ENCODE measurements at places on chromosomes 1 and 21.
A peak's percentile ranks its signal among the peaks of the same experiment; 100 is the strongest.

- no peak for DNase-seq
These were observed 1.0 kb upstream of the DENND2D start for GRCh38 chr1:111201275-111202090.

DNA sequence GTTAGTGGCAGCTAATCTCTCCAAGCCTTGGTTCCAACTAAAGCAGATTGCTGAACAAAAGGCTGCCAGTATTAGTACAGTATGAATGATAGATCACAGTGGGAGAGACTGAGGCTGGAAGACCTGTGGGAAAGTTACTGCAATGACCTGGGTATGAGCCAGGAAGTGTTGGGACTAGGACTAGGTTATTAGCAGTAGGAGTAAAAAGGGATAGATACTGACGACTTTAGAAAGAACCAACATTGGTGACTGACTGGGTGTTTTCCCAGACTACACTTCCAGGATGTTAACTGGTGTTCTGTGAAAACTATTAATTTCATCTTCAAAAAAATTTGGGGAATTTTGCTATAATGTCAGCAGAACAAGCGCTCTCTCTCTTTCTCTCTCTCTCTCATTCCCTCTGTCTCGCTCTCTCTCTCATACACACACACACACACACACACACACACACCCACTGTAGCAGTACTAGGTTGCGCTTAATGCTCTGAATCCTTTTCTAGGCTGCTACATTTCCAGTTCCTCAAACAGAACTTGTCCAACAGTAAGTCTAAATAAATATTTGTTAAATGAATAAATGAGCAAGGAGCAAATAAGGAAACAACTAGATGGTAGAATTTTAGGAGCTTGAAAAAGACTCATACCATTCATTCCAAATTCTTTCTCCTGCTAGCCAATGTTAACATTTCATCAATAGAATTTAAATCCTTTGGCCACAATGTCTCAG, 47.6 kb upstream of the RGS8 start:
- DNase-seq = no peak

DNA sequence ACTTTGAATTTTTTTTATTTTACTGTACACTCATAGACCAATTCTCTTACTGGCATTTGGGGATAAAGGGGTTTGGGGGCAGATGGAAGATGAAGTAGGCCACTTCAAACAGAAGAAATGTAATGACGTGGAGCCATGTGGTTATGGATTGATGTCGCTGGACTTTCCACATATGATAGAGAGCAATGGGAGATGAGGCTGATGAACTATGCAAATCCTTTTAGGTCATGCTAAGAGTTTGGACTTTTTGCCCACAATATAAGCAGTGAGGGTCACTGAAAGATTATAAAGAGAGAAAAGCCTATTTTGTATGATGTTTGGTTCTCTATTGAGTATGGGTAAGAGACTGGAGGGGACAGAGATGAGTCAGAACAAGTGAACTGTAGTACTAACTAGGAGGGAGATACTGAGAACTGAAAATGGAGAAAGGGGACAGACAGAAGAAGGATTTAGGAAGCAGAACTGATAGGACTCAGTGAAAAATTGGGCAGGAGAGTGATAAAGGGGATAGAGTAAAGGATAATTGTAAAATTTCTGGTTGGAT, 9.2 kb downstream of the C1orf21 start:
- DNase-seq = no peak

DNA sequence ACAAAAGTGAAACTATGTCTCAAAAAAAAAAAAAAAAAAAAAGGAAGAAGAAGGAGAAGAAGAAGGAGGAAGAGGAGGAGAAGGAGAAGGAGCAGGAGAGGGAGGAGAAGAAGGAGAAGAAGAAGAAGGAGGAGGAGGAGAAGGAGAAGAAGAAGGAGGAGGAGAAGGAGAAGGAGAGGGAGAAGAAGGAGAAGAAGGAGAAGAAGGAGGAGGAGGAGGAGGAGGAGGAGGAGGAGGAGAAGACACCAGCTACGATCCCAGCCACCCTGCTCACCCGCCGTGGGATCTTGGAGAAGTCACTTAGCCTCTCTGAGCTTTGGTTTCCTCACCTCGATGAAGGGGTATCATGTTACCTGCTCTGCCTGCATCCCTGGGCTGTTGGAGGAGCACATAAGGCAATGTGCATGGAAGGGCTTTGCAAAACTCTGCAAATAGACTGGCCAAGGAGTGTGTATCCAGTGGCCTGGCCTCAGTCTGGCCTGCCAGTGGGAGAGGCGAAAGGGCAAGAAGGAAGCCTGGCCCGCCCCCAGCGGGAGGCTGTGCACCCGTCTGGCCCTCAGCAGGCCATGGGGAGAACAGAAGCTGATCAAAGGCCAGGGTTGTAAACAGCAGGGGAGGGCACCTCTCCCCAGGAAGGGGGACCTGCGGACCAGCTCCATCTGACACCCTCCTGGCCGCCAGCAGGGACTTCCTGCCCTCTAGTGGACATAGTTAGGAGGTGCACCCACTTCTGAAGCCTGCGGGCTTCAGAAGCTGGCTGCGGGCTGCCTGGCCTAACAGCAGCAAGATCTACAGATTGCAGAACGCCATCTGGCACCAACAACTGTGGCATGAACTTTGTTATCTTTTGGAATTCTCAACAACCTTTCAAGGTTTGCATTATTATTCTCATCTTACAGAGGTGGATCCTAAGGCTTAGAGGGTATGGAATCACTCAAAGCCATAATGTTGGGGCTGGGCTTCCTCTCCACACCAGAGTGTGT, 19.2 kb upstream of the CDK18 start:
- peak; percentile 32 for DNase-seq

- no peak for DNase-seq
These were observed 37.4 kb downstream of the ACOT11 start for GRCh38 chr1:54585181-54586066.

DNA sequence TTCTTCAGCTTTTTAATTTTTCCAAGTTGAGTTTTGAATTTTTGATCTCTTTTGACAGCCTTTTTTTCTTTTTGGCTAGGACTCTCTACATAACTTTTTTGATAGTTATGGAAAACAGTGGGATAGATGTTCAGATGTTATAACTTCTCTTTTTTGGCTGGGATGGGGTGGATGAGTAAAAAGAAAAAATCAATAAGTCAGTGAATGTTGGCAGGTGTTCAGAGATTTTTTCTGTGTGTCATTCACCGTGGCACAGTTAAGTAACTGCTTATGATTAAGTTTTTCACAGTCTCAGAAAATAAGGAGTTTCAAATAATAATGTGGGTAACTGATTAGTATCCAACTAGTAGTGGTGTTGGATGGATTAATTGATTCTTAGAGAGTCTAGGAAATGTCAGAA, 24.0 kb downstream of the HS2ST1 start:
- DNase-seq = no peak

GRCh38 chr1:46667782-46668760, at the start of gene ATPAF1:
Gene ATPAF1, minus strand, starts transcription at chr1:46668364. Its CDS starts 42 bp downstream, at chr1:46668322.
- DNase-seq = peak; percentile 26

DNA sequence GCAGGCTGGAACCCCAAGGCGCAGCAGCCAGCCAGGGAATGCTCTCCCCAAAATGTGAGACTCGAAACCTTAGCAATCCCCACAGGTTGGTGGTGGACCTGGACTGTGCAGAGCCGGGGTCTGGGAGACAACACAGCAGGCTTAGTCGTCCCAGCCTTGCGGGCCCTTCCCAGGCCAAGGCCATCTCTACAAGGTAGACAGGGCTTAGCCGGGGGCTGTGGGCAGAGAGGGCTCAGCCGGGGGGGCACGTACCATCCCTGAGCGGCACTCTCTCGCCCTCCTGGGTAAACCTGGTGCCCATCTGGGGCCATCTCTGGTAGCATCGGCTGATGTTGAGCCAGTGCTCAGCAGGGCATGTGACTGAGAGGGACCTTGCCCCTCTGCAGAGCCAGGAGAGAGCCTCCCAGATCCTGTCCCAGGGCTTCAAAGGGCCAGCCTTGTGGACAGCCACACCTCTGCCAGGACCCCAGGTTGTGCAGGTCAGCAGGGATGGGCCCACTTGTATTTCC, 2.2 kb upstream of the ACTRT2 start:
- no peak for DNase-seq

DNA sequence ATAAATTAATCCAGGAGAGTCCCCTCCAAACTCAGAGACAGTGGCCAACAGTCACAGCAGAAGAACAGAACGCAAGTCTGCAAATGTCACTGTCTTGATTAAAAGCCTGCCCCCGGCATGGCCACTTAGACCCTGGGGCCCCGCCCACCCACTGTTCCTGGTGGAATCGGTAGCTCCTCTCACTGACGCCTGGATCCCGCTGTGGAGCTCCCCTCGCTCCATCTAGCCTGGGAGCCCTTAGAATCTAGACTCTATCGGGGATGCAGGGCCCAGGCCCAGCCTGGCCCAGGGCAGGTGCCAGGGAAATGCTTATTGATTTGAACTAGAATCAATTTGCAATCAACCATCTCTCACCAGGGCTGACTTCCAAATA, 21.4 kb upstream of the PLEKHG5 start:
- DNase-seq = no peak

DNA sequence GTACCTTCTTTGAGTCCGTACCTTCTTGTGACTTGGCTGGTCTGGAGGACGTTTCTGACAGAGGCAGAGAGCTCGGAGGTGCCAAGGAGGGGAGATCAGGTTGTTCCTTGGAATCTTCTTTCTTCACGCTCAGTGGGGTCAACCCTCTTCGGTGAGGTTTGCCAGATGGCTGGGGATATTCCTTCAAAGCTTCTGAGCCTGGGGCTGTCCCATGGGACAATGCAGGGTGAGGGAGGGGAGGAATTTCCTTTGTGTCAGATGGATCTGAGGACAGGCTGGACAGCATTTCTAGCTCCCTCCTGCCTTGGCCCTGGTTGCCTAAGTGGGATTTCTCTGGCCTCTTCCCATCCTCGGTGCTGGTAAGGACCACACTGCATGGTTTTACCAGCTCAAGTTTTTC, 95.5 kb upstream of the EDN2 start:
- DNase-seq = no peak

GRCh38 chr1:47635111-47635510, 197.3 kb downstream of the FOXD2 start:
- no peak for DNase-seq

GRCh38 chr1:37821481-37821880, 13.5 kb upstream of the YRDC start:
- DNase-seq = no peak

GRCh38 chr1:55140546-55140983, 74.6 kb downstream of the USP24 start:
- DNase-seq = peak; percentile 79

DNA sequence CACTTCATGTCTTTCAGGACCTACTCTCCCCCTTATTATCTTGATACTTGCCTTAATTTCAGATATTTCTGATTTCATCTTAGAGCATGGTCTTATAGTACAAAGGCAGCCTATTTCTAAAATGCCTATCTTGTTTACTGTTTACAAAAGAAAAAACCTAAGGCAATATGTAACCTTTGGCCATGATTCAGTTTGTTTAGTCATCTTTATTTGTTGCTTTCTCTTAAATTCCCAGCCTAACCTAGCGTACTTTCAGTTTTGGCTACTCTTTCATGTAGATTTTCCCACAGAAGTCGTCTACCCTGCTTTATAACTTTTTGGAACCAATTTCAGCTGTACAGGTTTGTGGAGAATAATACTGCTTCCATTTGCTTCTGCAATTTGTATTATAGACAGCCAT, 81.8 kb downstream of the KIF1B start:
- no peak for DNase-seq

DNA sequence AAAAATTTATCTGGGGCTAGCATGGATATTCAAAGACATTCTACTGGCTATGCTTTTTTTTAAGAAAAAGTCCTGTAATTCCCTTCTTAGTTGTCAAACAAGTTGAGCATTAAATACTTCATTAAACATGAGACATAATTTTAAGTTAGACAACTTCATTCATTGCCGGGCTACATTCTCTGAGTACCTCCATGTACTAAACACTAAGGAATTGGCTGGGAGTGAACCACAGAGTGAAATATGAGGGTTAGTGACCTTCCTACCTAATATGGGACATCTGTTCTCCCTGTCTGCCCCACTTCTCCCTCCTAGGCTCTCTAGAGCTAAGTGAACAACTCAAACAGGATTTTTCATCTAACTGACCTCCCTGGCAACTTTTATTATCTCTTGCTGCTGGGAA, 370.4 kb downstream of the VAV3 start:
- DNase-seq = no peak

GRCh38 chr1:53128401-53128800, 14.0 kb downstream of the SLC1A7 start:
- no peak for DNase-seq

DNA sequence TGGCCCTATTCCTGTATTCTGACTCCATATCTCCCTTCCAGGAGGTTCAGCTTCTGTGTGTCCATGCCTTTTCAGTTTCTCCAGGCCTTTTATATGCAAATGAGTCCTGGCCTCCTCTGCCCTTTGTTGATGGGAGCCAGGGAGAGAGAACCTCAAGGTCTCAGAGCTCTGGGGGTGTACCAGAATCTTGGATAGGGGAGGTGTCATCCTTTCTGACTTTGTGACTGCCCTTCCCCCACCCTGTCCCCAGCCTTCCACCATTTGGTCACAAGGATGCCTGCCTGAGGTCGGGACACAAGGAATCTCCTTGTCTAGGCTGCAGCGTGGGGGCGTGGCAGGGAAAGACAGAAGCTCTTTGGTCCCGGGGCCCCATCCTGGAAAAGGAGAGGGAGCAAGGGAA, 18.6 kb downstream of the LURAP1 start:
- DNase-seq = no peak

DNA sequence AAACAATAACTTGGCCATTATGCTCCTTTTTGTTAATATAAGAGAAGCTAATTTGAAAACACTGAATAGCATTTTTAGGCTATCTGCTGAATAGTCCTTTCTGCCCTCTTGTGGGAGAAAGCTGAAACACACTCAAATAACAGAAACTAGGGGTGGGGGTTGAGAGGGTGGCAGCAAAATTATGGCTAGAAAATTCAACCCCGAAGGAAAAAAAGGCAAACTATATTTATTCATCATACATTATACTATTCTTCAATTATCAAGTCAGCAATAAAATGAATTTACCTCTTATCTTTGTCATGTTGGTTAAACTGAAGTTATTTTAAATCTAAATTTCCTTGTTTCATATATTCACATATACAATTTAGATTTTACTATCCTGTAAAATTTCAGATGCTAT, 255.9 kb downstream of the FAF1 start:
- DNase-seq = peak; percentile 47

DNA sequence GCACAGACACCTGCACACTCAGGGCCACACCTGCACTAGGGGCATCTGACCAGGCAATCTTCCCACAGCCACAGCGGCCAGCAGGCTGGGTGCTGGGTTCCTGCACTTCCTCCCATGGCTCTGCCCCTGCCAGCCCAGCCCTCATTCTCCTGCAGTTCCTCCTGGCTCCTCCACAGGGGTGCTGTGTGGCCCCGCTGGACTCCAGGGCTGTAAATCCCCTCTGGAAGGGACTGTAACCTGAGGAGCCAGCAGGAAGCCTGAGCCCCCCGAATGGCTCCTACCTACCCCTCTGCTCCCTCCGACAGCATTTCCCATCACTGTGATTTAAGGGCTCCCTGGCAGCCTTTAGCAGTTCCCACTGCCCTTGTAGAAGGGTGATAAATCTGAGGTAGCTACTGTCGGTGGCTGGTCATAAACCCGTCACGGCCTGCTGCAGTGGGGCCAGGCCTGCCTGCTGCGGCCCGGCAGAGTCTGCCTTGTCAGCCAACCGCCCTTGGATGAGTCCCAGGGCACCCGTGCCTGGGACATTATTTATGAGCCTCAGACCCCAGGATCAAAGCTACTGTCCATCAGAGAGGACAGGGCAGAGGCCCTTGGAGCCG, 8.8 kb downstream of the UBL4B start:
- no peak for DNase-seq

GRCh38 chr1:95679262-95679661, 445.3 kb downstream of the RWDD3 start:
- DNase-seq = no peak

All from AML-193 (cell line).